ENCODE measurements at places on chromosomes 4 and X.

DNA sequence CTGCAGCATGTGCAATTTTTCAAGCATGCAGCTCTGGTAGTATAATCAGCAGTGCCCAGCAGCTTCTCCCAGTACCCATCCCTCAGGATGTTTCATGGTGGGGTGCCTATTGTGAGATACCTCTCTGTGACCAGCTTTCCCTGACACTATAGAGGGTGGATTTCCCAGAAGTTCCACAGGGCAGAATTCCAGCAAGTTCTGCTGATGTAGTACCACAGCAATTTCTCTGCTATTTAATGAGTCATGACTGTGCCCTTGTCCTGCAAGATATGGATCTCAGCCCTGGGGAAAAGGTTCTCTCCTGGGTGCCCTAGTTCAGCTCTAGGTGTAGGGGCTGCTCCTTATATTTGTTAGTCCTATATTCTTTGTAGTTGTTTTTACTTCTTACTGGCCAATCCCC, 174.8 kb downstream of the ENOX2 start:
- DNase-seq: no peak

DNA sequence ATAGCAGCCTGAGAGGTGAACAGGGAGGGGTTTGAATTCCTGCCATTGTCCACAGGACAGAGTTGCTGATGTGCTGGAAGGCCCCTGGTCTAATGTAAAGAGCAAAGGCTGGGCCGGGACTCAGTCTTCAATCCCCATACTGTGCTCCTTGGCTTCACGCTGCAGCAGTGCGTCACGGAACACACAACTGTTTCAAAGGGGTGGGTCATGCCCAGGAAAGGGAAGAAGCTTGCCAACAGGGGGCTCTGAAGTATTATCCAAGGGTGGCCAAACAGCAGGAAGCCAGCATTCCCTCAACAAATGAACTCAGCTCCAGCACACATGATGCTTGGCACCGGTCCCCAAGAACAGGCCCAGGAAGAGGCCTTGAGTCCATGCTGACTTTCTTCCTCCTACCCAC, 122.5 kb downstream of the NFKB1 start:
- no peak for DNase-seq

GRCh38 chrX:117987373-117987772, 129.2 kb downstream of the KLHL13 start:
- DNase-seq: no peak

DNA sequence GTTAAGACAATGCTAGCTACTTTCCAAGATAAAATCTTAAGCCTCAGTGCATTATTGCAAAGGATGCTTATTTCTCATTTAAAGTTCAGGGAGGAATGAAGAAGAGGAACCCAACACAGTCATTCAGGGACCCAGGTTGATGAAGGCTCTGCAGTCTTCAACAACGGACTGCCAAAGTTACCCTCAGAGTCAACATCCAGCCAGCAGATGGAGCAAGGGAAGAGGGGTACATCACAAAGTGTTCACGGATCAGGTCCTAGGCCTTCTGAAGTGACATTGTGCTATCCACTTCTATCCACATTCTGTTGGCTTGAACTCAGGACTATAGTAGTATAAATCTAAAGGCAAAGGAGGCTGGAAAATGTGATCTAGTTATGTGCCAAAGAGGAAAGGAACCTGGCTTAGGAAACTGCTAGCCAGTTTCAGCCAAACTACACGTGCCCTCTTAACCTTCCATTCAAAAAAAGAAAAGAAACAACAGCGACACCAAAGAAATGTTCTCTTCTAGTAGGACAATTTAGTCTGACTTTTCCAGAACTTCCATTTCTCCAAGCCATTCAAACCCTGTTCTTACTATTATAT, 28.8 kb downstream of the NKX6-1 start:
- no peak for DNase-seq

GRCh38 chrX:2513121-2513664, 12.4 kb upstream of the DHRSX start:
- DNase-seq: no peak

DNA sequence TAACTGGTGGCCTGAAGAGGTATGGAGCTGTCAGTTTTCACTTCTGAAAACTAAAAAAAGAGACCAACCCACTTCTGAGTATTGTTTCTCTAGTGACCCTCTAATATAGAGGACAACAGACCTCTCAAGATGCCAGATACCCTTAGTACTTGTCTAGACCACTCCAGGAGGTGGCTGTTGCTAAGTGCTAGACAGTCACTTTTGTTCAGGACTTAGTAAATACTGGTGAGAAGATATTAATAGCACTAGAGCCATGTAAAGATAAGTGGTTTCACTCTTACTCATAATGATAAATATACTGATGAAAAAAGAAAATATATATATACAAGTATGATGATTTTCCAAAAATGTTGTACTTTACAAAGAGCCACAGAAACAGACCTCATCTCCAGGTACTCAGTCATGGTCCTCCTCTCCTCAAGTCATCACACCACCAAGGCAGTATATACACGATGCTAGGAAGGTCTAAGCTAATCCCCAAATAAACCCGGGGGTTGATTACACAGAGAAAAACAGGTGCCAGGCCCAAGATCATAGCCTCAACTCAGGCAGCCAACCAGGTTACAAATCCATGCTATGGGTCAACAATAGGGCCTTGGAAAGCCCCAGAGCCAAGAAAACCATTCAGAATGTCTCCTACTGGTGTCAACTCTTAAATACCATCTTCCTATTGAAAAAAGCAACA, 66.9 kb downstream of the ARHGEF9 start:
- no peak for DNase-seq

- DNase-seq: no peak
These were observed 109.5 kb upstream of the NKX1-1 start for GRCh38 chr4:1515763-1516162.

Data from stimulated activated CD4-positive, alpha-beta T cell treated with anti-CD3 and anti-CD28 coated beads, Interleukin-4, amount 100 ng/mL, for 24 hours (primary cell).